ENCODE measurements at places on chromosomes 7 and 10. TPM values are rescaled to one million over a fixed set of nuclear protein-coding genes. Genes with fewer than 3 reads are reported as not detected.

DNA sequence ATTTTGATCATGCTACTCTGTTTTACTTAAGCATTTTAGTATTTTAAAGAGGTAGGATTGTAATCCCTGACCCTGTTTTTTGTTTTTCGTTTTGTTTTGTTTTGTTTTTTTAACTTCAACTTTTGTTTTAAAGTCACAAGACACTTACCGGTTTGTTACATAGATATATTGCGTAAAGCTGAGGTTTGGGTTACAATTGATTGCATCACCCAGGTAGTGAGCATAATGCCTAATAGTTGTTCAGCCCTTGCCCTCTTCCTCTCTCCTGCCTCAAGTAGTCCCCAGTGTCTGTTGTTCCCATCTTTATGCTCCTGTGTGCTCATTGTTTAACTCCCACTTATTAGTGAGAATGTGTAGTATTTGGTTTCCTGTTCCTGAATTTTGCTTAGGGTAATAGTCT, 93.1 kb upstream of the TEX47 start:
- peak; percentile 5 for DNase-seq

Gene ZNF107
- 2.8 TPM for total RNA-seq

DNA sequence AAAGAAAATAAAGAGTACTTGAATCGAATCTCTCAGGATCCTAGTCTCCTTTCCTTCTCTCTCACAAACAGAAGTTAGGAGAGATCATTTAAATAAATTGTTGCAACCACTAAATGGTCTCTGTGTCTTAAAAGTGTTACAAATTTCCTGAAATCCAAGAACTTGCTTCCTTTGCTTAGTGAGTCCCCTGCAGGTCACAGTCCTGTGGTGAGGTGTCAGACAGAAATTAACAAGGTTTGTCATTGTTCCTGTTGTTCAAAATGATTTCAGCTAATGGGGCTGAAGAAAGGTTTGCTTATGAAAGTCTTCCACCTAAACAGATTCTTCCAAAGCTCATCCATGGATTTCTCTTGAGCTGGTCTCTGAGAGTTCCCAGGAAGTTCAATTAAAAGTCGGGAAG, 151.6 kb upstream of the SLC26A5 start:
- no peak for DNase-seq

DNA sequence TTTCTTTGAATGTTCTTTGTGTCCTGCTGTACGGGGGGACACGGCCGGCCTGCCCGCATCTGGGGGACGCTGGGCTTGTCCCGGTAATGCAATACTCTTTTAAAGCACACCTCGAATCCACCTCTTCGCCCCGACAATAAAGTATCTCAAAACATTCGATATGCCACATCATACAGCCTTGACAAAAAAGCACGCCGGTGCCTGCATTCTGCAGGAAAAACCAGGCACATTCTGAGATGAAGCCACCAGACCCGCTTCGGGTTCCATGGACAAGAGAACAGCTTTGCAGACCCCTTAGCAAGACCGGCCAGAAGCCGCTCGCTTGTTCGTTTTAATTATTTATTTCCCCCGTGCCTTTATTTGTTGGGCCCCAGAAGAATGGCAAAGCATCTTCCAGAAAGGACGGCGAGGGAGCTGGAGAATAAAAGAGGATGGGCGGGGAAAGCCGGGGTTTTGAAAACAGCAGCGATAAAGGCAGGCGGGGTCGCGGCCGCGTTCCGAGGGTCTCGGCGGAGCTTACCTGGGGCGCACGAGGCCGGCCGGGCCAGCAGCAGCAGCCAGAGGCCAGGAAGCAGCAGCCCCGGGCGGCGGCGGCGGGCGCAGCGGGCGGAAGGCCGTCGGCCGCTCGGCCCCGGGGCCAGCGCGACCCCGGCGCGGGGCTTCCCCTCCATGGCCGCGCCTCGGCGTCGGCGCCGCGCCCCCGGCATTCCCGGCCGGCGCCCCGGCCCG, 462 bp downstream of the KIAA1549 start:
- peak; percentile 43 for DNase-seq

DNA sequence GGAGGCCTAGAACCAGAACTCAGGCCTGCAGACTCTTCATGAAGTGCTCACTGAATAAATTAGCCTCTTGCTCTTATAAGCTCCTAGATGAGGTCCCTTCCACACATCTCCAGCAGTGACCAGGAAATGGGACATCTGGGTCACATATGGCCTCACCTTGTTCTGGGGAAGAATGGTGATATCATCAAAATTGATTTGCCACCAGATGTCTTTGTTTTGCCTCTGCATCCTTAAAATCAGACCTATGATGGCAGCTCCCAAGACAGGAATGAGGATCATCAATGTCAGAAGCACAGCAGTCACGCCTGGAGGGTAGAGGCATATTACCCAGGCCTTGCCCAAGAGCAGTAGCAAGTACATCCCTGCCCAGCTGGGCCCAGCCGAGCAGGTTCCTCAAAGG, 33.3 kb upstream of the ACSL5 start:
- no peak for DNase-seq

Gene ZNF425
- 3.8 TPM for total RNA-seq

DNA sequence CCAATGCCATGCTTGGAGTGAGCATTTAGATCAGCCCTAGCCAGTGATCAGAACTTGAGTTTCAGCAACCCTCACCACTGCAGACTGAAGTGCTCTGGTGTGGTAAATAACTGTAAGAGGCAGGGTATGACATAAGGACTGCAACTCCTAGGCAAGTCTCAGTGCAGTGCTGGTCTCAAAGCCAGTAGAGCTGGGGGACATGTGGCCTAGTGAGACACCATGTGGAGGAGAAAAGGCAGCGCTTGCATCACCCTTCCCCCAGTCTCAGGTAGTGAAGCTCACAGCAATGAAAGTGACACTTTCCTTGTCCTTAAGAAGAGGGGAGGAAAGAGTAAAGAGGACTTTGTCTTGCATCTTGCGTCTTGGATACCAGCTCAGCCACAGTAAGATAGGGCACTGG, 386.8 kb upstream of the POT1 start:
- DNase-seq = no peak

Gene PAPOLB
- total RNA-seq = not detected

GRCh38 chr10:44961230-44961571, 1.6 kb downstream of the RASSF4 start:
- no peak for DNase-seq

- no peak for DNase-seq
Observed at GRCh38 chr10:70162892-70163201, 7.5 kb downstream of the SAR1A start.

Gene TRIM50
- total RNA-seq = not detected

DNA sequence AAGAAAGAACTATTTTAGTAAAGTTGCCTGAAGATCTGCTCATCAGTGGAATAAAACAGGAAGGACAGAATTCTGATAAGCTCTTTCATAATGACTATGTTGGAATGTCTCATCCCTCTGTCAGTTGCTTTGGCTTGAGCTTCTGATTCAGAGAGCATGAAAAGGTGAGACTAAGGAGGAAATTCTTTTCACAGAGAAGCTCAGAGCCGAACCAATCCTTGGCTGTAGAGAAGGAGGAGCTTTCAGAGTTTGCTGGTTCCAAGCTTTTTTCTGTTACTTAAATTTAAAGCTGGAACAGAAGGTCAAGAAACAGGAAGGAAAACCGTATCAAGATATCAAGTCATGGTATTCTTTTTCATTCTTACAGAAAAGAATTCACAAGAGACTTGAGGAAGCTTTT, 24.0 kb downstream of the GSTO2 start:
- peak; percentile 76 for DNase-seq

Gene COL26A1
- total RNA-seq = 1.6 TPM

Gene SLC13A1
- not detected for total RNA-seq

- DNase-seq = no peak
Observed at GRCh38 chr10:111962951-111963350, 220.6 kb downstream of the GPAM start.

- DNase-seq = peak; percentile 37
Observed at GRCh38 chr7:65509368-65510186, 135.9 kb downstream of the ZNF92 start.

DNA sequence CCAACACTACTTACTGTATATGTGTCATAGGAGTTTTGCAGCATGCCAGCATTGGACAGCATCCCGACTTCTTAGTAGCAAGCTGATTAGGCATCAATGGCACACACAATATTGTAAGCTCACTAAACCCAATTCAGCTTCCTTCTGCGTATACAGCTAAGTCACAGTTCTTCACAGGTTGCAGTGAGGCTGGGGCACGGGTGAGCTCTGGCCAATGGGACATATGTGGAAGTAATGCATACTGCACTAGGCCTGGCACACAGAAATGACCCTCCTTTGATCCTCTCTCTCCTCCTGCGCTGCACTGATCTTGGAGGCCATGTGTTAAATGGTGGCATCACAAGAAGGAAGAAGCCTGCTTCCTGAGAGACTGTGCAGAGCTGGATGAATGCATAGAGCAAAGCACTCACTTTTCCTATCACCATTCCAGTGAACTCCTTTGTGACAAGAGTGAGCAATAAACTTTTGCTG, 11.9 kb downstream of the RAB11FIP2 start:
- peak; percentile 29 for DNase-seq

GRCh38 chr10:133058331-133059092, 29.2 kb upstream of the ADGRA1 start:
- DNase-seq = peak; percentile 29

Gene NUP205
- 45.7 TPM for total RNA-seq

GRCh38 chr7:121515229-121515628, 119.1 kb upstream of the FAM3C start:
- DNase-seq = no peak

Gene ORC5
- total RNA-seq = 23.3 TPM

- no peak for DNase-seq
Observed at GRCh38 chr7:73345951-73346350, 18.0 kb downstream of the FKBP6 start.

GRCh38 chr10:88120075-88120474, 256.6 kb downstream of the PTEN start:
- no peak for DNase-seq

GRCh38 chr7:102182016-102182415, 104.7 kb upstream of the SH2B2 start:
- DNase-seq = no peak

DNA sequence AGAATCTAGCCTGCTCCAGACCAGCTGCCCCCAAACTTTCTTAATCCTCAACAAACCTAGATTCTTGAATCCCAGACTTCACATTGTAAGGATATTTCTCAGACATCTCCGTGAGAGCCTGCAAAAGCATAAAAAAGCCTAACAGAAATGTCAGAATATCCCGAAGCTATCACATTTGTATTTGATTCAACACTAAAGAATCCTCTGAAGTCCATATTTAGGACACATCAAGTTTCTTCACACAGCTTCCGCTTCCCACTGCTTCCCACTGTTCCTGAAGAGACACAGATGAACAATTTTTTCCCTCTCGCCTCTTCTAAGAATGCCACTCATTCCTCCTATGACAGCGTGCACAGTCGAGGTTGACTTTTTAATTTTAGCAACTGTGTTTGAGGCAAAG, 396.2 kb upstream of the IGFBP3 start:
- peak; percentile 57 for DNase-seq

- DNase-seq = no peak
Observed at GRCh38 chr7:24978843-24979469, 1.0 kb downstream of the OSBPL3 start.

DNA sequence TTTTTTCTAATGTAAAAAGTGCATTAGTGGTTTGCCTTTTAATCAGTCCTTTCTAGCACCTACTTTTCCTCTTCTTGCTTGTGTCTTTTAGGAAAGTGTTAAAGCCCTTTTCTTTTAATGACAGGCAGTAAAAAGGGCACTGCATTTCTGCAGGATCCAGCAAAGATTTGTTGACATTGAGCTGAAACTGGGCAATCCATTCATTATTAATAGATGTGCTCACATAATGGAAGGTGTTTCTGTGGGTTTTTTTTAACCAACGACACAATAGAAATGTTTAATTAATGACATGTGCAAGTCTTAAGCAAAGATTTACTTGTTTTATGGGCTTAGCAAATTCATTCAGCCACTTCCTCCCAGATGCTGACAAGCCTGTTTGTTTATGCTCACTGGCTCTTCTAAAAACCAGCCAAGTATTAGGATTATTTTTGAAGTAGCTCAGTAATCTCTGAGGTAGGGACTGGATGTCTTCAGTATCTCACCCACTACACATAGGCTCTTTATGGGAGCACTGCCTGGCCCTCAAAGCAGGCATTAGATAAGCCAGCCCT, 1201.1 kb downstream of the SORCS1 start:
- no peak for DNase-seq

GRCh38 chr7:22445140-22445743, 54.7 kb downstream of the STEAP1B start:
- DNase-seq = no peak

- peak; percentile 92 for DNase-seq
Observed at GRCh38 chr10:110774069-110775019, 97.4 kb upstream of the PDCD4 start.

Gene NME8
- total RNA-seq = not detected

DNA sequence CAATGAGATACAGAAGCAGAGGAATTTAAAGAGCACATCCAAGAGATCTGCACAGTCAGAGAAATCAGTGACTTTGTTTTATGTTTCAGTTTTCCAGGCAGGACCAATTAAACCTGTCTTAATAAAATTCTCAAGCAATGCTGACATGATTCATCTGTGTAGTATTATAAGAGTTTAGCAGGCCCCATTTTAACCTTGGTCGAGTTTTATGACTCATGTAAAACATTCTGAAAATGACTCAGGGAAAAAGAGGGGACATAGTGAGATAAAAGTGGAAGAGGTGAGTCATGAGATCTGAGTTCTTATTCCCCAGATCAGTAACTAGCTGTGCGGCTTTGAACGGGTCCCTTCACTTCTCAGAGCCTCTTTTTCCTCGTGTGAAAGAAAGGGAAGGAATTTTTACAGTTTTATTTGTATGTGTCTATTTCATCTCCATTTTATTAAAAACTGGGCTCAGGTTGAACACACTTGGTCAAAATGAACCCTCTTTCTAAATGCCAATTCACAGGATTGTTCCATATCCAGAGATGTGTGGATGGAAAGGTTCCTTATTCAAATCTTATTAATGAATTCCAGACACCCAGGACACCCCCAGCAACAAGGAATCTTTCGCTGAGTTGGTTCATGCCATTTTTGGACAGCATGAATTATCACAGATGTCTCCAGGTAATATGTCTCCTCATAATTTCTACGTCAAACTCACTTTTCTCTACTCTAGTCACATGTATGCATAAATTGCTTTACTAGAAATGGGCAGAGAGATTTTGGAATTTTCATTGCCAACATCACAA, 143.2 kb downstream of the JAZF1 start:
- peak; percentile 97 for DNase-seq

DNA sequence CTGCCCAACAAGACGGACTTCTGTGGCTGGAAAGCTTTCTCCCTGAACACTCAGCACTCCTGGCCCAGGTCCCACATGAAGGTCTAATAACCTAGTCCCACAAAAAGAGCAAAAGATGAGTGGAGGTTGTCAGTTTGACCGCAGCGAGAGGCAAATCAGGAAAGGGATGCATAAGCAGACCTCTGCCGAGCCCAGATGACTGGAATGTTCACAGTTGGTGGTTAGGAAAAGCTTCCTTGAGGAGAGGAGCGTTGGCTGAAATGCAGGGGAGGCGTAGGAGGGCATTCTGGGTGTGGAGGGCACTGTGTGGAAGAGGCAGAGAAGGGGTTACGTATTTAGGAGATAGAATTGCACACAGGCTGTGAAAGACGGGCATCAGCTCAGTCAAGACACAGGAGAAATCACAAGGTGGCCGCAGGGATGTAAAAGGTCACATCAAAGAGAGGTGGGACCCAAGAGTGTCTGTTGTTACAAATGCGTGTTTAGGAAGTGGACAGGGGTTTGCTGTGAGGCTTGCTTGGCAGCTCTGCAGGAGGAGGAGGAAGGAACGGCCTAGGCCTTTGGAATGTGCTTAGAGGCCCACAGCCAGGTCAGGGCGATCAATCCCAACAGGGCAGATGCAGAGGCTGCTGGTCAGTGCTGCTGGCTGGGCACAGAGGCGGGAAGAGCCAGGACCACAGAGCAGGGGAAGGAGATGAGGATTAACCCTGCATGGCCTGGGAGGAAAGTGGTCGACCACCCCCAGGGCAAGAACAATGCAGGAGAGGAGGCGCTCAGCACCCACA, 133.5 kb downstream of the VIPR2 start:
- no peak for DNase-seq
